ENCODE measurements at places on chromosomes 12 and 14. TPM values are rescaled to one million over a fixed set of nuclear protein-coding genes. Genes with fewer than 3 reads are reported as not detected.

HCAR3 gene
- not detected for total RNA-seq

CD163 gene
- 60.2 TPM for total RNA-seq

LALBA gene
- not detected for total RNA-seq

C12orf54 gene
- not detected for total RNA-seq

BCAT1 gene
- total RNA-seq, result 3.9 TPM

SIRT4 gene
- 3.2 TPM for total RNA-seq

SLC7A8 gene
- total RNA-seq, result 21.9 TPM

CEP83 gene
- total RNA-seq, result 7.2 TPM

DIO2 gene
- total RNA-seq, result 0.13 TPM

SOAT2 gene
- 13.3 TPM for total RNA-seq

NUDT14 gene
- total RNA-seq, result 23.6 TPM

RPL10L gene
- 5.7 TPM for total RNA-seq

FAM90A1 gene
- total RNA-seq, result 5.8 TPM

COX8C gene
- not detected for total RNA-seq

B3GNT4 gene
- total RNA-seq, result not detected

KRT82 gene
- not detected for total RNA-seq

SMARCC2 gene
- total RNA-seq, result 85.6 TPM

GLT8D2 gene
- total RNA-seq, result 4.7 TPM

RNASE3 gene
- total RNA-seq, result not detected

GPX2 gene
- total RNA-seq, result 115 TPM

DDX47 gene
- total RNA-seq, result 23.5 TPM

KCNA5 gene
- total RNA-seq, result 0.38 TPM

ST8SIA1 gene
- total RNA-seq, result 2.3 TPM

POTEG gene
- not detected for total RNA-seq

FGF23 gene
- total RNA-seq, result not detected

LMNTD1 gene
- total RNA-seq, result not detected

KRT83 gene
- not detected for total RNA-seq

TMEM63C gene
- total RNA-seq, result 13.8 TPM

PRKD1 gene
- 3.9 TPM for total RNA-seq

P2RX7 gene
- 9.1 TPM for total RNA-seq

HSPA2 gene
- 8.6 TPM for total RNA-seq

KCNC2 gene
- total RNA-seq, result not detected

OLR1 gene
- not detected for total RNA-seq

LMO3 gene
- 6.6 TPM for total RNA-seq

GPN3 gene
- 1.4 TPM for total RNA-seq

TRMT61A gene
- total RNA-seq, result 13.9 TPM

RNASE4 gene
- 51.7 TPM for total RNA-seq

VDR gene
- 75.1 TPM for total RNA-seq

TNFAIP2 gene
- 32.4 TPM for total RNA-seq

LPAR5 gene
- 23.9 TPM for total RNA-seq

TCTN2 gene
- total RNA-seq, result 9.1 TPM
